ENCODE measurements at places on chromosomes 12 and 14.

GRCh38 chr12:116964054-116965050, 53.6 kb downstream of the FBXW8 start:
- DNase-seq = no peak

- no peak for DNase-seq
These were observed 12.5 kb downstream of the TM7SF3 start for GRCh38 chr12:27001663-27002062.

GRCh38 chr14:72333357-72333756, 401.1 kb downstream of the RGS6 start:
- no peak for DNase-seq

DNA sequence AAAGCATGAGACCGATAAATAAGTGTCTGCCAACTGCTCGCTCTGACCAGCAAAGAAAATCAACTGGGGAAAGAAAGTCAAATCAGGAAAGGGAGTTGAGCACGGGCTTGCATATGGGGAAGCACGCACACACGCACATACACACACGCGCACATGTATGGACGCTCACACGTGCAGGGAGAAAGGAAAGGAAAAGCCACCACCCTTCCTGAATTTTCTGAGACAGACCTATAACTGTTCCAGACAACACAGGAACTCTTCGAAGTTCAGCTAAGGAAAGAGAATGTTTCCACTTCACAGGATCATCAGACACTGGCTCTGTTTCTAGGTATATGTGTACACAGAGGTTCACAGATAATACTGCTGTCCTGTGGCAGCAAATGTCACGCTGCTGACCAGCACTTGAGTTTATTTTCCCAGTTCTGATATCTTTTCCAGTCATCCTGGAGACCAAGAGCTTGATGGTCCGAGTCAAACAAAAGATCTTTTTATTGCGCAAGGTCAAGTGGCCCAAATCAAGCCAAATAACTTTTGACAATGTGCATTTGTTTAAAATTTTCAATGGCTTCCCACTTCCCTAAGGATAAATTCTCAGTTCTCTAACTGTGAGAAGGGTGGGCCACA, 82.1 kb upstream of the TMCC3 start:
- no peak for DNase-seq

GRCh38 chr14:74350211-74350927, 2.1 kb downstream of the VRTN start:
- DNase-seq = no peak

DNA sequence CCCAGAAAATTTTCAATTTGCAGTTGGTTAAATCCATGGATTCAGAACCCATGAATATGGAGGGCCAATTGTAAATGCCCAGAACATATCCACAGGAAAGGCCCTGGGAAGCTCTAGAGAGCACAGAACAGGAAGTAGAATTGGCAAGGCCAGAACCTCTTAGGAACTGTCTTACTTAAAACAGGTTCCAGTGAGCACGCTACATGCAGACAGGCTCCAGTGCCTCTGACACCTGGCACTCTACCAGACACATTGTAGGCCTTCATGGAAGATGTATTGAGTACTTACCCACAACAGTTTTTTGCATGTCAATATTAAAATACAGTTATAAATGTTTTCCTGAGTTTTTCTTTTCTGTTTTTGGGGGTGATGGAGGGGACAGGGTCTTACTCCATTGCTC, 188.2 kb upstream of the FRMD6 start:
- no peak for DNase-seq

- DNase-seq = no peak
These were observed 51.1 kb downstream of the ZFYVE26 start for GRCh38 chr14:67765192-67765834.

DNA sequence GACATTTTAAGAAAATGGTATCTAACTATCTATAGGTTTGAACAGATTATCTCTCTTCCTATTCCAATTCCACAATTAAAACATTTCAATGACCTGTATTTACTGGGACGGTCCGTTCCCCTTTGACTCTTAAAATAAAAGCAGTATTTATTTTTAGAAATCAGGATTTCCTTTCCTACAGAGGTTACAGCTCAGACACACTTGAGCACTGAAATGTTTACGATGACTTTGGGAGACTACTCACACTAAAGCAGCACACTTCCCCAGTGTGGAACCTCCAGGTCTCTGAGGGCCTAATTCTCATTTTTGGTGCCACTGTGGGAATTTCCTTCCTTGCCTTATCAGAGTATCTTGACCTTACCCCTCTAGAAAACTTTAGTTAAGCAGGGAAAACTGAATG, 181.8 kb downstream of the PRKD1 start:
- no peak for DNase-seq

DNA sequence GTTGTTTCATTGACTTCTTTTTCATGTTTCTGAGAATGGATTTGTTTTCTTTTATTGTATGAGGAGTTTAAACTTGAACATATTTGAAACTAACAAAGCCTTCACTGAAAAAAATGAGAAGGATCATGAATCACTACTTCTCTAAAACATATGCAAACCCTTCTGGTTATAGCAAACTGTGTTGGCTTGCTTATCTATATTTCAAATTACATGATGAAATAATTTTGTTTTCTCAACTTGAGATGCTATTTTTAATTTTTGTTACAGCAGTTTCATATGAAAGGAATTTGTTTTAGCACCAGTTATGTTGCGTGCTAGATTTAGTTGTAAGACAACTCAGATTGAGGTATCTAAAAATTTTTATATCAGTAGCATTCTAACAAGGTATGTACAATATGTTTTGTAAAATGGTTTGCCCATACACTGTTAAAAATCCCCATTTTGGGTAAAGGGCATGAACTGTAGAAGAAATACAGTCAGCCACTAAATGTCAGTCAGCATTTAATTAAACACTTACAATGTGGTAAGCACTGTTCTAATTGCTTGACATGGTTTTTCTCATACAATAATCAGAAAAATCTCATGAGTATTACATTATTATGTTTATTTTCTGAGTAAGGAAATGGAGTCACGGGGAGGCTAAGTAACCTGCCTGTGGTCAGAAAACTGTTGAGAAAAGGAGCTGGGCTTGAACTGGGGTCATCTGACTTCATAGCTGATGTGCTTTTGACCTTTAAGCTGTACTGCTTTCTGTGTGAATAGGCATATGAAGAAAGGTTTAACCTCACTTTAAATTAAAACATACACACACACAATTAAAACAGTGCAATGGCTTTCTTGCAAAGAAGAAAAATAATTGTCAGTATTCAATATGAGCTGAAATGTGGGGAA, 105.7 kb downstream of the PLEKHA5 start:
- DNase-seq = no peak

DNA sequence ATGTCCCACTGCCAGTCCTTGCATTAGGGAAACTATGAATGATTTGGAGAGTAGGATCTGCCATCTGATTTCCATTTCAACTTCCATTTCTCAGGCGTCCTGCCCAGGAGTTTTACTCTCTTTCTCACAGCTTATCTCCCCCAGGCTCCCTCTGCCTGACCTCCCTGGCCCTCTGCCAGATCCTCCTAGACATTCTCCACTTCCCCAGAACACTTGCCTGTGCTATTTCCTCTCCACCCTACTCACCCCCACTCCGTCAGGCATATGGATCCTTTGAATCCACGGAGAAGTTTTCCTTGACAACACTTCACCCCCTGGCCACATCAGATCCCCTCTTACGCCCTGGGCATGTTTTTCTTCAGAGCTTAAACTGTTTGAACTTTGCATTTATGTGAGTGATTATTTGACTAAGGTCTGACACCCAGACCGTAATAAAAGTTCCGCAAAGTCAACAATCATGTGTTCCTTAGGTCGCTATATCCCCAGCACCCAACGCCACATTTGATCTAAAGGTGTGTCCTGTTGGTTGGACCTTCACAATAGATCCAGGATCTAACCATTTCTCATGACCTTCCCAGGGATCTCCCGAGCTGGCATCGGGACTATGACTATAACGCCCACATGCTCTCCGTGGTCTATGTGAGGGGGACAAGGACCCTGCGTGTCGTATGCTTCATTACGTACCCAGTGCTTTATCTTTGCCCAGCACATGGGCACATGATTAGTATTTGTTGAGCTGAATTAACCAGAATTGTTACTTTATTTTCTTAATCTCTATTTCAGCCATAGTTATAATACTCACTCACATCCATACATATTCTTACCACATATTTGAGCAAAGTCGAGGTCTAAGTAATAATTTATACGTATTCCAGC, 255.8 kb upstream of the FOXN3 start:
- DNase-seq = peak; percentile 12

DNA sequence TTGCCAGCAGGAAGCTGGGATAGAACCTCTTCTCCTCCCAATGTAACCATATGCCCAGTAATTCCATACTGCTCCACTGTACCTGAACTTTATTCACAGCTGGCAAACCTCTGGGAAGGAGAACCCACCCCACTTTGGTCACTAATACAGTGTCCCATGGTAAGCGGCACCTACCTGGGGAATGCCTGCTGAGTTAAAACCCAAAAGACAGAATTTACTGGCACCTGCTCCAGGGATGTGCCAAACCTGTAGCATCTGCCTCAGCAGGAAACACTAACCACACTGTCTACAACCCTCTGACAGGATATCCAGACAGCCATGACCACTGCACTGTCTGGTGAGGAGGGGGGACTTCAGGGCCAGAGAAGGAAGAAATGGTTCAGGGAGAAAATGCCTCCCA, 26.6 kb downstream of the DDX24 start:
- DNase-seq = no peak

GRCh38 chr12:91515944-91516694, 333.5 kb upstream of the DCN start:
- no peak for DNase-seq

DNA sequence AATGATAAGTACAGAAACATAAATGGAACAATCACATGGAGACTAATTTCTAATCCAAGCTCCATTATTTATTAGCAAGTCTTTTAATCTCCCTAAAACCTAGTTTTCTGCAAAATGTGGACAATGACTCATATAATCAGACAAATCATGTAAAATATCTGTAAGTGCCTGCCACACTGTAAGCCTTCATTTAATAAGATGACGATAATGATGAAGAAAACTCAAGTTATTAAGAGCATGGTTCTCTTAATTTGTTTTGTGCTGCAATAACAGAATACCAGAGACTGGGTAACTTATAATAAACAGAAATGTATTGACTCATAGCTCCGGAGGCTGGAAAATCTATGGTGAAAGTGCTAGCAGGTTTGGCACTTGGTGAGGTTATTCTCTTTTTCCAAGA, 535.3 kb upstream of the LRFN5 start:
- DNase-seq = no peak

DNA sequence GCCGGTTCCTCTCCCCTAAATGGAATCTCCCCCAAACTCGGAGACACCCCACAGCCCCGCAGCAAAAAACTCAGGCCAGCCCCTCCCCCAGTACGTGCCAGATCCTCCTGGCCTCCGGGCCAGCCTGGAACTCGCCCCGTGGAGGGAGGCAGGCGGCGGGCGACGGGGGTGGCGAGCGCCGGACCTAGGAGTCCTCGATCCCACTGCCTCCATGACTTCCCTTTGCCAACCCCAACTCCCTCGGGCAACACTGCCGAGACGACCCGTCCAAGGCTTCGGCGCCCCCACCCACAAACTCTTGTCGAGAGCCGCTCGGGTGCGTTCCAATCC, 400 bp downstream of the ADCY6 start:
- DNase-seq = no peak

GRCh38 chr12:53219292-53219955, 12.4 kb upstream of the ITGB7 start:
- no peak for DNase-seq

- no peak for DNase-seq
These were observed 21.0 kb upstream of the MDM2 start for GRCh38 chr12:68786929-68787328.

GRCh38 chr14:99395909-99396530, 84.6 kb downstream of the SETD3 start:
- DNase-seq = peak; percentile 32

DNA sequence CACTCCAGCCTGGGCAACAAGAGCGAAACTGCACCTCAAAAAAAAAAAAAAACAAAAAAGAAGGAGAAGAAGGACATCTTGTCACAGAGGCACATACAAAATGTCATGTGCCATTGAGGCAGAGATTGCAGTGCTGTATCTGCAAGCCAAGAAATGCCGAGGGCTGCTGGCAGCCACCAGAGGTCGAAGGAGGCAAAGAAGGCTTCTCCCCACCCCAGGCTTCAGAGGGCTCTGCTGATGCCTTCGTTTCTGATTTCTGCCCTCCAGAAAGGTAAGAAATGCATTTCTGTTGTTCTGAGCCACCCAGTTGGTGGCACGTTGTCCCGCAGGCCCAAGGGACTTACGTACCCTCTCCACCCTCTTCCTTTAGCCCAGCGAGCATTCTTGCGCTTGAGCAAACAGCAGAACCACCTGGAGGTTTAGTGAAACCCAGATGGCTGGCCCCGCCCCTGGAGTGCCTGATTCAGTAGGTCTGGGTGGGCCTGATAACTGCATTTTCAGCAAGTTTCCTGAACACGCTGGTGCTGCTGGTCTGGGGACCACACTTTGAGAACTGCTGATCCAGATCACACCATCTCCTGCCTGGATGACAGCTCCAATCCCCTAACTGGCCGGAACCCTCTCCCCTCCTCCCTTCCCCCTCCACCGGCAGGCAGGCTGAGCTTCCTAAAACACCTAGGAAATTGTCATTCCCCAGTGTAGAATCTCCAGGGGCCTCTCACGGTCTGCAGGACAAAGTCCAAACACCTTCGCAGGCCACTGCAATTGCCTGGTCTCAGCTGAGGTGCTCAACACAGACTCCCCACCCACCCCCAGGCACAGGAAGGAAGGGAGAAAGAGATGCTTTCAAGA, 21.1 kb upstream of the SCARB1 start:
- no peak for DNase-seq

- peak; percentile 58 for DNase-seq
These were observed 59.1 kb downstream of the RASSF3 start for GRCh38 chr12:64669270-64669842.

DNA sequence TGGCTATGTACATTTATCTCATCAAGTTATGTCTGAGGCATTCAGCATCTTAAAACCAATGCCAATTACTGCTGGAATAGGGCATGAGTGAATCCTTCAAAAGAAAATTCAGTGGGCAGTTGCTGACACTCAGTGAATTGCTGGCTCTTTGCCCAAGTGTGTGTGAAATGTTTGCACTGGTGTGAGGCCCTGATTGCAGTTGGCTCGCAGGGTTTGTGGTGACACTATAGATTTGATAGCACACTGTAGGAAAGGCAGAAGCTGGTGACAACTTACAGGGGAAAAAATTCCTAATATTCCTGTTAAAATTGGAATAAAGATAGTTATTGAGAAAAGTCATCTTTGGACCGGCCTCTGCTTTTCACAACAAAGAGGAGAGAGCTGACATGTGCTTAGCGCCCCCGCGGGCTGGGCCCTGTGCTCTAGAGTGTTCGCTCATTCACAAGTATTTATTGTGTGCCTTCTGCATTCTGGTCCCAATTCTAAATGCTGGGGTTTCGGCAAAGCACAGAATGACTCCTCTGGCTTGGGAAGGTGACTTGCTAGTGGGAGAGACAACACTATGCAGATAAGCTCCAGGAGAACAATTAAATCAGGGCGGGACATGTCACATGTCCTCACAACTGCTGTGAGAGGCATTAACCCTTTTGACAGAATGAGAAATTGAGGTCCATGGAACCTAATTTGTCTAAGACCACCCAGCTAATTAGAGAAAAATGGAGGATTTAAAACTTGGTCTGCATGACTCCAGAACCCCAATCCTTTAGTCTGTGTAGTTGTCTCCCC, 418.7 kb downstream of the NPAS3 start:
- DNase-seq = no peak

All from CD4-positive, alpha-beta T cell treated with Interleukin-4 for 1 hour (primary cell).